ENCODE measurements at places on chromosomes 16 and 17. TPM values are rescaled to one million over a fixed set of nuclear protein-coding genes. Genes with fewer than 3 reads are reported as not detected.

The CCDC144A gene
- 4.7 TPM for total RNA-seq

The KCTD19 gene
- 1.1 TPM for total RNA-seq

The MT1A gene
- total RNA-seq, result not detected

The TNFRSF12A gene
- 20.1 TPM for total RNA-seq

The MEIOB gene
- total RNA-seq, result not detected

The TMEM235 gene
- total RNA-seq, result not detected

The CA7 gene
- total RNA-seq, result not detected

The COG8 gene
- total RNA-seq, result 31.5 TPM

Measured in urinary bladder (tissue), 4 donors.